ENCODE measurements at places on chromosomes 1 and 21.

DNA sequence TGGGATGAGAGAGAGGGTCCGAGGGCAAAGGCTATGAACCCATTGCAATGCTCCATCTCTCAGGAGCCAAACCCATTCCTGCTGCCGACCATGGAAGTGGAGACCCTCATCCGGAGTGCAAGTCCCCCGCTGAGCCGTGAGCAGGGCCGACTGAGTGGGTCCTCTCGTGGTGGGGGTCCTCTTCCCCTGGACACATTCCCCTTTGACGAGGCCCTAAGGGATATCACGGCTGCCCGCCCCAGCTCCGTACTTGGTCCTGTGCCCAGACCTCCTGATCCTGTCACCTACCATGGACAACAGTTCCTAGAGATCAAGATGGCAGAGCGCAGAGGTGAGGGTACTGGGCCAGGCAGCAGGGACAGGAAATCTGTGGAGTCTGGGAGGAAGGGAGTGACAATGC, 11.0 kb downstream of the HYI start:
- no peaks in the 10 kb centered on the region for H3K4me1 ChIP-seq
- no peak overlapping the region for H3K4me3 ChIP-seq
- no peaks in the 10 kb centered on the region for H3K27me3 ChIP-seq
- peaks cover 22% of the 10 kb centered on the region for H3K36me3 ChIP-seq
- no peak overlapping the region for H3K27ac ChIP-seq
- DNase-seq, result no peak

DNA sequence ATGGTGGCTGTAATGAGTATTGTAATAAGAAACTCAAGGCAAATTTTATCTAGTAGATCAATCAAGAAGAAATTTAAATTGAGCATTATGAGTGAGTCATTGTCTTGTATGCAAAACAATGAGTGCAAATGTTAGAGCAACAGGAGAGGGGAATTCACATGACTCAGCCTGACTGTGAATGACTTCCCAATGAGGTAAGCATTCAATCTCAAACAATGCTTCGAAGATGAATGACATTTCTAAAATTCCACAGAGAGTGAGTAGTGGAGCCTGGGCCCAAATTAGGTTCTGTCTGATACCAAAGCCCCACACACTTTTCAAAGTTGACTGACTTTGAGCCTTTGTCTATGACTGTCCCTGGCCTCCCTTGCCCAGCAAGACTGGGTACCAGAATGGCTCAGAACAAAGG, 738.0 kb downstream of the PTPRU start:
- no peaks in the 10 kb centered on the region for H3K4me1 ChIP-seq
- no peak overlapping the region for H3K27ac ChIP-seq
- DNase-seq, result no peak
- H3K36me3 ChIP-seq, result no peaks in the 10 kb centered on the region
- H3K27me3 ChIP-seq, result no peaks in the 10 kb centered on the region

- no peaks in the 10 kb centered on the region for H3K27me3 ChIP-seq
- peak; percentile 81 for DNase-seq
- H3K27ac ChIP-seq, result peak overlapping the region; percentile 92
- H3K36me3 ChIP-seq, result peaks cover 40% of the 10 kb centered on the region
- H3K4me1 ChIP-seq, result peaks cover 70% of the 10 kb centered on the region
Observed at GRCh38 chr1:2233997-2234761, 6.1 kb downstream of the SKI start.

DNA sequence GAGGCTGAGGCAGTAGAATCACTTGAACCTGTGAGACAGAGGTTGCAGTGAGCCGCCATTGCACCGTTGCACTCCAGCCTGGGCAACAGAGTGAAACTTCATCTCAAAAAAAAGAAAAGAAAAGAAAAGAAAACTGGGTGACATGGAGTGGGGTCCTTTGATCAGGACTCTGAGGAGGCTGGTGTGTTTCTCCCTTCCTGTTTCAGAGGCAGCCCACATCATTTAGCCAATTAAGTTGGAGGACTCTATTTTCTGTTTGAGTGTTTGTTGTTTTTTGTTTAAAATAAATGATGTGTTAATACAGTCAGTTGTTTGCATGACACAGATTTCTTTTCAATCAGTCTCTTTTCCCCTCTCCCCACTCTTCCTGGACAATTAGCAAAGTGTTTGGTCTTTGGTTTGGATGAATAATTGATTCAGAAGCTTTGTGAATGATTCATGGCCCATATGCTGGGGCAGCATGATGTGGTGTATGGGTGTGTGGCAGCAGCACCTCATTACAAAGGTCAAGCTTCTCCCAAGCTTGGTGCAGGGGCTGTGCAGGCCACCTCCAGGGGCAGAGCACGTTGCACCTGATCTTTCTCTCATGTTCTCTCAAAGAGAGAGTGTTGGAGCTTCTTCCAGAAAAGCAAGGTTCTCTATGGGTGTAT, 48.8 kb downstream of the CACNA1E start:
- H3K4me3 ChIP-seq, result no peak overlapping the region
- DNase-seq, result no peak
- H3K27me3 ChIP-seq, result peaks cover 13% of the 10 kb centered on the region
- no peaks in the 10 kb centered on the region for H3K4me1 ChIP-seq
- H3K36me3 ChIP-seq, result no peaks in the 10 kb centered on the region

GRCh38 chr1:43305926-43306687, 5.3 kb downstream of the TIE1 start:
- no peak overlapping the region for H3K27ac ChIP-seq
- no peaks in the 10 kb centered on the region for H3K27me3 ChIP-seq
- H3K4me3 ChIP-seq, result no peak overlapping the region
- no peaks in the 10 kb centered on the region for H3K36me3 ChIP-seq

DNA sequence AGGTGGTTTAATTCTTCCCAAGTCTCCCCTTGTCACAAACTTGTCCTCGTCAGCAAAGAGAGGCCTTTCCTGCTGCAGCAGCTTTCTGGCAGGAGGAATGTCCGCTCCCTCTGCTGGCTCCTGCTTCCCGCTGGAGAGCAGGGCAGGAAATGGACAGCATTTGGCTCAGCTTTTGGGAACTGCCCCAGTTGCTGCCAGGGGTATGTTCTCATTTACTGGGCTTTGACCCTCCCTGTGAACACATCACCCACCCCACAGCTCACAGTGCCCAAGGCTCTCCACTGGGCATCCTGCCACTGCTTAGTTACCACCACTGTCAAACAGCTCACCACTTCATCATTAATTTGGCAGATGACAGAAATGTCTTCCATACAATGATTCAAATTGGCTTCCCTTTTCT, 75.4 kb downstream of the MRPL37 start:
- H3K36me3 ChIP-seq, result peaks cover 24% of the 10 kb centered on the region
- H3K27ac ChIP-seq, result peak overlapping the region; percentile 98
- H3K4me3 ChIP-seq, result no peak overlapping the region
- no peak for DNase-seq
- peaks cover 57% of the 10 kb centered on the region for H3K4me1 ChIP-seq

DNA sequence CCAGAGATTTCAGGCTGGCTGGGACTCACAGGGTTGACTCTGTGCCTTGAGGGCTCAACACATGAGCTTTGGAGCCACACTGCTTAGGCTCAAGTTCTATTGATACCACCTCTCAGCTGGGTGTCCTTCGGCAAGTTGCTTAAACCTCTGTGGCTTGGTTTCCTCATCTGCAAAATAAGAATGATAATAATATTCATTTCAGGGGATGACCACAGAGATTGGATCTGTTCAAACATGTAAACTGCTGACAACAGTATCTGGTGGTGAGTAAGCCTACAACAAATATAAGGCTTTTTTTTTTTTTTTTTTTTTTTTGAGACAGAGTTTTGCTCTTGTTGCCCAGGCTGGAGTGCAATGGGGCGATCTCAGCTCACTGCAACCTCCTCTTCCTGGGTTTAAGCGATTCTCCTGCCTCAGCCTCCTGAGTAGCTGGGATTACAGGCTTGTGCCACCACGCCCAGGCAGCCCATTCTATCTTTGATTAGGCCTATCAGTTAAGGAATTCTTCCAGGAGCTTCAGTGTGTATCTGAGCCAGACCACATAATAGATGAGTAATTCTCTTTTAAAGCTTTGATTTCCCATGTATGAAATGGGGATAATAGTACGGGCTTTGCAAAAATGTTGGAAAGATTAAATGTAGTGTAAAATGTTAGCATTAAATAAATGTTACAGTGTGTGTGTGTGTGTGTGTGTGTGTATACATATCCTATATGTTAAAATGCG, 437.6 kb downstream of the PRDM2 start:
- no peaks in the 10 kb centered on the region for H3K27me3 ChIP-seq
- no peaks in the 10 kb centered on the region for H3K4me1 ChIP-seq
- H3K4me3 ChIP-seq, result no peak overlapping the region
- H3K36me3 ChIP-seq, result no peaks in the 10 kb centered on the region
- no peak overlapping the region for H3K27ac ChIP-seq

GRCh38 chr1:1602968-1603506, 3.1 kb upstream of the FNDC10 start:
- H3K27me3 ChIP-seq, result peaks cover 6% of the 10 kb centered on the region
- H3K27ac ChIP-seq, result no peak overlapping the region
- no peak overlapping the region for H3K4me3 ChIP-seq
- peaks cover 21% of the 10 kb centered on the region for H3K4me1 ChIP-seq

GRCh38 chr1:166814611-166815010, 24.7 kb upstream of the POGK start:
- no peaks in the 10 kb centered on the region for H3K4me1 ChIP-seq
- H3K27me3 ChIP-seq, result peaks cover 20% of the 10 kb centered on the region
- H3K27ac ChIP-seq, result no peak overlapping the region
- no peaks in the 10 kb centered on the region for H3K36me3 ChIP-seq

DNA sequence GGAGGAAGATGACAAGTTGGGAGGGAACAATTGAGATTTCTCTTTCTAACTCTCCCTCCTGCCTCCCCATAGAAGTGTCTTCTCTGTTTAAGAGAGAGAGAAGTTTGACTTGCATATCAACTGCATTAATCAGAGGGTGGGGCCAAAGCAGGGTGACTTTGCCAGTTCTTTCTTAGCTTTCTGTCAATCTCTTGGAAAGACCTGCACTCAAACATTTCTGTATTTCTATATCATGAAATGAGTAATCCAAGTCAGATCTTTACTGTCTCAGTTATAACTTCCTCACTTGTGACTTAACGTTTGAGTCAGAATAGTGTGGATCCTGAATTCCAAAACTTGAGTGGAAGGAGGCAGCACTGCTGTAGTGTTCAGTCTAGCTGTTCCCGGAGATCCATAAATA, 180.8 kb upstream of the KCNK2 start:
- no peak overlapping the region for H3K4me3 ChIP-seq
- H3K27ac ChIP-seq, result no peak overlapping the region
- H3K36me3 ChIP-seq, result no peaks in the 10 kb centered on the region
- peaks cover 2% of the 10 kb centered on the region for H3K27me3 ChIP-seq

- no peaks in the 10 kb centered on the region for H3K27me3 ChIP-seq
- H3K36me3 ChIP-seq, result no peaks in the 10 kb centered on the region
- H3K4me3 ChIP-seq, result no peak overlapping the region
- no peak for DNase-seq
Observed at GRCh38 chr1:58999676-59000075, 215.8 kb upstream of the JUN start.

DNA sequence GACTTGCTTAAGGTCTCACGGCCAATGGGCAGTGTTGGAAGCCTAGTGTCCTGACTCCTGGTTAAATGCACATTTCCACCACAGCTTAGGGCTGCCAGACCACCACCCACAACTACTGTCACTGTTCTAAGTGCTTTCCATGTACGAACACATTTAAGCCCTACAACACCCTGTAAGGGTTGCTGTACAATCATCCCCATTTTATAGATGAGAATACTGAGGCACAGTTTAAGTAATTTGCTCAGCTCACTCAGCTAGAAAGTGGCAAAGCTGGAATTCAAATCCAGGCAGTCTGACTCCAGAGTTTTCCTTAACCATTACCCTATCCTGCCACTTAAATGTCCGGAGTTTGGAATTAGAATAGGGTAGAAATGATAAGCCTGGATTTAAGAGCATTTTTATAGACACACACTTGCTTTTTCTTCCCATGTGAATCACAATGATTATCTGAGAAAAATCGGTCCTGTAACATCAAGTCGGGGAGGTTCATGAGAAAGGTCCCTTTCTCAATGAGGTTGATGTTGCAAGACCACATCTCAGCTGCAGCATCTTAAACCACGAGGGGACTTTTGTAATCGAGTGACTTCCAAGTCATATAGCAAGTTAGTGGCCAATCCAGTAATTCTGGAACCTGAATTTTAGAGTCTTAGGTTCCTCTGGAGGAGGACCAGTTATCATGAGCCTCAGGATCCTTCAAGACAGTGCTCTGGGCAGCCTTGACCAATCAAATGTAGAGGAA, 8.6 kb downstream of the E2F2 start:
- DNase-seq, result no peak
- peaks cover 59% of the 10 kb centered on the region for H3K4me1 ChIP-seq
- H3K36me3 ChIP-seq, result peaks cover 69% of the 10 kb centered on the region
- no peaks in the 10 kb centered on the region for H3K27me3 ChIP-seq
- peak overlapping the region; percentile 92 for H3K27ac ChIP-seq

DNA sequence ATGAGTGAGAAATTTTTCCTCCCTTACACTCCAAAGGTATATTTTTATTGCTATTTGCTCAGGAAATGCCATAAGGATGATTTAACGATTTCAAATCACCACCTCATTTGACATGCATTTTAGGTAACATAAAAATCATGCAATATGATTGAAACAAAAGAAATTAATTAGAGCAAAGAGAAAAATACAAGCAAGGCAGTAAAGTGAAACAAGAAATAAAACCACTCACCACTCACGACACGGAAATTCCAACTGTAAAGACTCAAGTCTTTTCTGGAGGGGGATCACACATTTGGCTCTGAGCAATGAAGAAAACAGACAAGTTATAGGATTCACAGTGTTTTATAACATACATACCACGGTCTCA, 86.8 kb upstream of the ARHGAP29 start:
- peaks cover 28% of the 10 kb centered on the region for H3K27me3 ChIP-seq
- H3K36me3 ChIP-seq, result no peaks in the 10 kb centered on the region
- H3K4me1 ChIP-seq, result no peaks in the 10 kb centered on the region

DNA sequence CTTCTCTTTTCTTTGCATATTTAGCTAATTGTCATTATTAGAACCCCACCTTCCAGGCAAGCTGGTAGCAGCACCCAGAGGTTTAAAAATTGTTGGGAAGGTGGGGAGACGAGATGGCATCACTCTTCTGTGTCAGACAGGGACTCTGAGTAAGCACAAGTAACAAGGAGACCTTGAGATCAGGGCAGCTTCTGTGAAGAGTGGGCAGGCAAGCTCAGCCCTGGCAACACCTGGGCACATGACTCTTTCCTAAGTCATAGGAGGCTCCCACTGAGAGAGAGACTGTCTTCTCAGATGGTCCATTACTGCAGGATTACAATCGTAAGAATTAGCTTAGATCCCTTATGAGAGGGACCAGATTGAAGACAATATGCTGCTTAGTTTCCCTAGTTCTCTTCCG, 183.5 kb downstream of the BRINP2 start:
- H3K4me3 ChIP-seq, result no peak overlapping the region
- DNase-seq, result no peak
- H3K27me3 ChIP-seq, result no peaks in the 10 kb centered on the region
- H3K36me3 ChIP-seq, result no peaks in the 10 kb centered on the region

- peaks cover 18% of the 10 kb centered on the region for H3K4me1 ChIP-seq
- DNase-seq, result no peak
- H3K27ac ChIP-seq, result no peak overlapping the region
- H3K36me3 ChIP-seq, result peaks cover 4% of the 10 kb centered on the region
- H3K27me3 ChIP-seq, result no peaks in the 10 kb centered on the region
- H3K4me3 ChIP-seq, result no peak overlapping the region
Observed at GRCh38 chr1:228887960-228888359, 152.7 kb downstream of the RHOU start.

Measured in activated CD4-positive, alpha-beta T cell treated with anti-CD3 and anti-CD28 coated beads, Interleukin-2, amount 10 ng/mL, durations not matched to agents 7 days and 5 days (primary cell).